ENCODE measurements at places on chromosomes 2 and 18. TPM values are rescaled to one million over a fixed set of nuclear protein-coding genes. Genes with fewer than 3 reads are reported as not detected.

The SPEG gene
- total RNA-seq, result 92.9 TPM

The TCF23 gene
- not detected for total RNA-seq

The ALLC gene
- not detected for total RNA-seq

DNA sequence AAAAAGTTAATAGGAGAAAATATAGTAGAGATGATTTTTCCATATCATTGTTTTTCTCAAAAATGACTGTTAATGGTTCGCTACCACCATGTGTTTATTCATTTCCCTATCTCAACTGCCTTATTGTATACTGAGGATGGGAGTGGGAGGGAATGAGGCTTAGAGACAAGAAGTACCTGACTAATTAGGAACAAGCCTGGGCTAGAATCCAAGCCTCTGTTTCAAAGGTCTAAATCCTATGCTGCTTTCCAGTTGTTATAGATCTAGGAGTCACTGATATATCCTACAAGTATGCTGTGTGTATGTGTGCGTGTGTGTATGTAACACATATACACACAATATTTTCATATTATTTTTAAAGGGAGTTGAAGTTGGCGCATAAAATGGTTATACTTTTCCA, 465.9 kb downstream of the EPHA4 start:
- no peak for DNase-seq
- no peaks in the 10 kb centered on the region for H3K36me3 ChIP-seq

DNA sequence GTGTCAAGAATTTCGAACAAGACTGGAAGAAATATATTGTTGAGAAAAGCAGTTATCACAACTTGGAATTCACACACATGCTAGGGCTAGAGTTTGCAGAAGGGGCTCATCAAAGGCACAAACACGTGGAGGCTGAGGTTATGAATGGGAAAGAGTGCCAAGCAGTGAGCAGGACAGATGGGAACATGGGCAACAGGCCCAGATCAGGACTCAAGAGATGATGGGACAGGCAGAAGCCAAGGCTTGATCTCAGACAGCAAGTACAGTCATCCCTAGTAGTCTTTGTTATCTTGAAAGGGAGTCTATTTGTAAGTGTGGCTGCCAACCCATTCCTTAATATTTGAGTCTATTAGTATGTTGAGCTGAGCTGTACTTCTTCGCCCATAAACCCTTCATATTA, 22.2 kb upstream of the EPC2 start:
- no peaks in the 10 kb centered on the region for H3K36me3 ChIP-seq
- H3K27me3 ChIP-seq, result peaks cover 4% of the 10 kb centered on the region
- no peak overlapping the region for H3K27ac ChIP-seq
- H3K4me3 ChIP-seq, result no peak overlapping the region
- peaks cover 3% of the 10 kb centered on the region for H3K4me1 ChIP-seq
- DNase-seq, result no peak

- peaks cover 5% of the 10 kb centered on the region for H3K4me1 ChIP-seq
- H3K4me3 ChIP-seq, result no peak overlapping the region
- peak overlapping the region; percentile 12 for H3K27ac ChIP-seq
- H3K36me3 ChIP-seq, result no peaks in the 10 kb centered on the region
- H3K27me3 ChIP-seq, result no peaks in the 10 kb centered on the region
Measured at GRCh38 chr2:63818271-63818670, 23.4 kb upstream of the UGP2 start.

GRCh38 chr2:202883987-202884675, 12.6 kb upstream of the ICA1L start:
- H3K27ac ChIP-seq, result no peak overlapping the region
- no peaks in the 10 kb centered on the region for H3K36me3 ChIP-seq

- no peak overlapping the region for H3K4me3 ChIP-seq
- H3K27ac ChIP-seq, result no peak overlapping the region
- DNase-seq, result no peak
- H3K36me3 ChIP-seq, result peaks cover 5% of the 10 kb centered on the region
Measured at GRCh38 chr2:159375241-159375640, 88.7 kb upstream of the WDSUB1 start.

GRCh38 chr2:170733798-170734600, 18.9 kb downstream of the SP5 start:
- H3K27ac ChIP-seq, result no peak overlapping the region
- H3K4me1 ChIP-seq, result no peaks in the 10 kb centered on the region
- DNase-seq, result no peak
- no peak overlapping the region for H3K4me3 ChIP-seq
- peaks cover 5% of the 10 kb centered on the region for H3K27me3 ChIP-seq

DNA sequence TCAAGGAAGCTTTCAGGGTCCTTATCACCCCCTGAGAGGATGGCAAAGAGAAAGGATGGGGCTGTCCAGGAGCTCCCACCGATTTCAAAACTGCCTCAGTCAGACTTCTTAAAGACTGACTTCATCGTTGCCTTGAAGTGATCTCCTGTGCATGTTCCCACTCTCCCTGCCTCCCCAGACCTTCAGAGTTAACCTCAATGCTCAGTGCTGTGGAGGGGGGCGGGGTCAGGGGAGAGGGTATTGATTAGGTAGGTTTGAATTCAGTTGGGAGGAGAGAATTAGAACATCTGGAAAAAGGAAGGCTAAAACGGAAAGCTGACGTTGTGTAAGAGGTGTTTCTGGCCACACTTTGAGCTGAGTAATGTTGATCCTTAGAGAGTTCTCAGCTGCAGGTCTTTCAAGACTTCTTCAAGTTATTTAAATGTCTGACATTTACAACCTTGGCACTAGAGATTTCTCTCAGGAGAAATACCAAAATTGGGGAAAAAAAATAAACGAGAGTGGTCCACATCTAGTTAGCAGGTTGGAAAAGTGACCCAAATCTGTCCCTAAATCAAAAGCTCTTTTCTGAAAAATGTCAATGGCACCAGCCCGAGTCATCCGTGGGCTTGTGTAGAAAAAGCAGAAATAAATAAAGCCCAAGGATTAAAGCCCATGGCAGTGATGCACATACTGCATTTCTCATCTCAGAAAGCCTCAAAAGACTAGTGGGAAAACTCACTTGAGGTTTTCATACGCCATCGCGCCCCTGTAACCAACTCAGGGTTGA, 134.7 kb upstream of the EPAS1 start:
- no peak overlapping the region for H3K4me3 ChIP-seq
- H3K4me1 ChIP-seq, result peaks cover 2% of the 10 kb centered on the region
- H3K27ac ChIP-seq, result no peak overlapping the region

DNA sequence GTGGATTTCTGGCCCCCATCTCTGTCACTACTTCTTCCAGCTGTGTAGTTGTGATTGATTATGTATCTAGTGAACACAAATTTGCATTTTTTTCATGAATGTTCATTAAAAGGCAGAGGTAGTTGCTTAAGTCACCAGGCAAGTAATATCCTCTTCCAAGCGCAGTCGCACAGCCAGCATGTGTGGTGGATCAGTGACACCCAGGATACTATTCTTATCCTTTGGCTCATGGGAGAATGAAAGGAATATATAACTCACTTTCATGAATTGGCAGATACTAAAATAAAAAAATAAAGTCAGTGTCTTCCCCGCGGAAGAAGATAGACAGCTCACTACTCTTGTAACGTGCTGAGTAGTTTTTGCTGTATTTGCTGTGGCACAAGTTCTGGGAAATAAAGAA, 387.8 kb downstream of the CDH7 start:
- H3K27ac ChIP-seq, result no peak overlapping the region
- H3K4me3 ChIP-seq, result no peak overlapping the region
- H3K4me1 ChIP-seq, result peaks cover 7% of the 10 kb centered on the region
- no peaks in the 10 kb centered on the region for H3K36me3 ChIP-seq

DNA sequence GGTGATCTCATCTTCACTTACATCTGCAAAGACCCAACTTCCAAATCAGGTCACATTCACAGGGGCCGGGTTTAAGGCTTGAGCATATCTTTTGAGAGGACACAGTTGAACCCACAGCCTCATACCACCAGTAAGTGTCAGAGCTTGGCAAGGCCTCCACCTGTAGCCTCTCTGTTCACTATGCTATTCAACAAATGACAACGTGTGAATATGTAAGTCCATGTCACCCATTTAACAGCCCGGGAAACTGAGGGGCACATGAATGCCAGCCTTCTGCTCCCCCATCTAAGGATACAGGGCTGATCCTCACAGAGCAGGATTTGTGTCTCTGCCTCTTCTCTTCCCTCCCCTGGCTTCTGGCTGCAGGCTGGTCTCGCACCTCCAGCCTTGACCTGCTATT, 3.5 kb upstream of the KCNF1 start:
- peaks cover 29% of the 10 kb centered on the region for H3K4me1 ChIP-seq
- H3K36me3 ChIP-seq, result peaks cover 8% of the 10 kb centered on the region
- no peak overlapping the region for H3K27ac ChIP-seq

DNA sequence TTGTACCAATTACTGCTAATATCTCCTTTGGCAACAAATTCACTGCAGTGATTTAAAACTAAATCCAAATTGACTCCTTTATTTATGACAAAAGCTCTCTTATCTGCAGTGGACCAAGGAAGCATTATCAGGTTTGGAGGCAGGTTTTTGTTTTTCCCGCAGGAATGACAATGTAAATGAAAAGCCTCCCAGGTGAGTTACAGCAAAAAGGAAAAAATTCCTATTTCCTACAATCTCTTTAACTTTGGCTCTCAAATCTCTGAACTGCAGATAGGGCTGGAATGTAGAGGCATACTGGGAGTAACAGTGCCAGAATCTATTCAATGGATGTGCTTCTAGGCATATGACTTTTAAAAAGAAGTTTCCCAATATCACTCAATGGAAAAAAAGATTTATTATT, 28.9 kb upstream of the LRP2 start:
- no peaks in the 10 kb centered on the region for H3K36me3 ChIP-seq
- no peak for DNase-seq
- peaks cover 3% of the 10 kb centered on the region for H3K27me3 ChIP-seq

- peaks cover 5% of the 10 kb centered on the region for H3K36me3 ChIP-seq
- H3K27me3 ChIP-seq, result no peaks in the 10 kb centered on the region
- no peak overlapping the region for H3K4me3 ChIP-seq
- no peak overlapping the region for H3K27ac ChIP-seq
- no peak for DNase-seq
- H3K4me1 ChIP-seq, result no peaks in the 10 kb centered on the region
Measured at GRCh38 chr18:21686282-21687105, 18.1 kb downstream of the ABHD3 start.

GRCh38 chr2:137862651-137863050, 101.6 kb upstream of the HNMT start:
- H3K27ac ChIP-seq, result no peak overlapping the region
- H3K27me3 ChIP-seq, result no peaks in the 10 kb centered on the region
- H3K4me3 ChIP-seq, result no peak overlapping the region
- H3K36me3 ChIP-seq, result no peaks in the 10 kb centered on the region
- no peak for DNase-seq

GRCh38 chr2:10378189-10378588, 69.9 kb downstream of the ODC1 start:
- H3K4me3 ChIP-seq, result no peak overlapping the region
- no peak for DNase-seq
- H3K36me3 ChIP-seq, result no peaks in the 10 kb centered on the region
- no peak overlapping the region for H3K27ac ChIP-seq

GRCh38 chr2:174614261-174614660, 16.7 kb upstream of the WIPF1 start:
- H3K4me1 ChIP-seq, result no peaks in the 10 kb centered on the region
- DNase-seq, result no peak
- peaks cover 5% of the 10 kb centered on the region for H3K36me3 ChIP-seq
- H3K27me3 ChIP-seq, result no peaks in the 10 kb centered on the region
- no peak overlapping the region for H3K4me3 ChIP-seq
